ENCODE measurements at places on chromosomes 7 and 10. TPM values are rescaled to one million over a fixed set of nuclear protein-coding genes. Genes with fewer than 3 reads are reported as not detected.

Gene KLF6
- total RNA-seq, result 53.0 TPM

Gene PRRT4
- total RNA-seq, result 0.16 TPM

Gene EPDR1
- 11.4 TPM for total RNA-seq

Gene OR6B1
- total RNA-seq, result not detected

Gene NEUROG3
- not detected for total RNA-seq

Gene FGFBP3
- 2.2 TPM for total RNA-seq

Gene NUTM2B
- 0.39 TPM for total RNA-seq

Gene STAMBPL1
- total RNA-seq, result 30.3 TPM

Gene ZNF117
- 3.4 TPM for total RNA-seq

Gene SCART1
- total RNA-seq, result 1.4 TPM

Gene CHAT
- total RNA-seq, result not detected

Gene AKR1C2
- 3.7 TPM for total RNA-seq

Gene FXYD4
- not detected for total RNA-seq

Gene OTUD1
- 4.0 TPM for total RNA-seq

Gene LBX1
- total RNA-seq, result not detected

Gene EIF5AL1
- 0.32 TPM for total RNA-seq

Gene SPDYE17
- total RNA-seq, result not detected

Gene SLC26A5
- total RNA-seq, result not detected

Gene PPIF
- total RNA-seq, result 46.5 TPM

Gene SPDYE11
- not detected for total RNA-seq

Gene FAM25C
- total RNA-seq, result not detected

Gene SPDYE16
- not detected for total RNA-seq

Gene MUC3A
- not detected for total RNA-seq

Gene CLDN4
- 3.2 TPM for total RNA-seq

Gene BLNK
- total RNA-seq, result not detected

Gene RSPH10B
- not detected for total RNA-seq

Gene MLXIPL
- not detected for total RNA-seq

Gene ZNF33B
- total RNA-seq, result 1.7 TPM

Gene VPS26A
- total RNA-seq, result 30.3 TPM

Gene PNLIPRP3
- under 0.01 TPM for total RNA-seq

Gene GIMAP1
- total RNA-seq, result under 0.01 TPM

Gene C10orf143
- 0.39 TPM for total RNA-seq

Gene NKX1-2
- not detected for total RNA-seq

Gene KCNIP2
- 3.6 TPM for total RNA-seq

Gene GAD2
- not detected for total RNA-seq

Data from epithelial cell of alveolus of lung (primary cell).